Ovary (tissue), 10 donors: ENCODE measurements at places on chromosomes 7 and 10. TPM values are rescaled to one million over a fixed set of nuclear protein-coding genes. Genes with fewer than 3 reads are reported as not detected.

- no peak overlapping the region for H3K4me3 ChIP-seq
- H3K27ac ChIP-seq: no peak overlapping the region
- no peaks in the 10 kb centered on the region for H3K4me1 ChIP-seq
- H3K36me3 ChIP-seq: no peaks in the 10 kb centered on the region
These were observed 142.1 kb downstream of the CAMK1D start for GRCh38 chr10:12491491-12491890.

DNA sequence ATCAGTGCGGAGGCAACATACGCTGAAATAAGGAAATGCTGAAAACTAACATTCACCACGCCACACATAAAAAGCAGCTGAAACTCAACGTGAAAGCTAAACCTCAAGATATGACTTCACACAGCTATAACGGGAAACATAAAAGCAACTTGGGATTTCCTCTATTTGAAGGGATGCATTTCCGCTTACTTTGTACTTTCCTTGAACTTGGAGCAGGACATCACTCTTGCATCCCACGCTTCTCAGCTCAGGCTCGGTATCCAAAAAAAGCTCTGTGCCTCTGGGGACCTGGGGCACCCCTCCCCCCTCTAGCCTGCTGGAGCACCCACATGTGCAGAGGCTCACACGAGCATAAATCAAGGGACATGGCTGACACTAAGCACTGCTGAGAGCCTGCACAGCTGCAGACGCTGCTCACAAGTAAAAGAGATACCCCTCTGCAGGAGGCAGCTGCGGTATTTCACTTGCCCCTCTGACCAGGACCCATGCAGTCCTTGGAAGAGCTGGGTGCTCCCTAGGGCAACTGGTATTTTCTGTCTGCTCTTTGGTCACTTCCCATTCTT is 34.2 kb downstream of the PARD3 start:
- H3K4me1 ChIP-seq: peaks cover 12% of the 10 kb centered on the region
- no peaks in the 10 kb centered on the region for H3K36me3 ChIP-seq
- H3K27ac ChIP-seq: peak overlapping the region; percentile 17
- peak; percentile 64 for DNase-seq
- H3K27me3 ChIP-seq: no peaks in the 10 kb centered on the region

- no peak overlapping the region for H3K27ac ChIP-seq
- no peaks in the 10 kb centered on the region for H3K4me1 ChIP-seq
- no peak for DNase-seq
These were observed 109.7 kb downstream of the AVL9 start for GRCh38 chr7:32605032-32605431.

- no peaks in the 10 kb centered on the region for H3K4me1 ChIP-seq
- no peak overlapping the region for H3K4me3 ChIP-seq
- no peak overlapping the region for H3K27ac ChIP-seq
- no peaks in the 10 kb centered on the region for H3K27me3 ChIP-seq
- no peak for DNase-seq
These were observed 33.9 kb downstream of the CYCS start for GRCh38 chr7:25091176-25091575.

GRCh38 chr10:35498693-35499092 is 106.4 kb upstream of the GJD4 start:
- H3K4me1 ChIP-seq: no peaks in the 10 kb centered on the region
- DNase-seq: no peak
- H3K27ac ChIP-seq: no peak overlapping the region
- no peaks in the 10 kb centered on the region for H3K27me3 ChIP-seq

Gene MSMB
- not detected for polyA plus RNA-seq

Gene POLR3A
- 11.3 TPM for polyA plus RNA-seq
